Kidney epithelial cell (primary cell): ENCODE measurements at places on chromosomes 2 and 18. TPM values are rescaled to one million over a fixed set of nuclear protein-coding genes. Genes with fewer than 3 reads are reported as not detected.

DNA sequence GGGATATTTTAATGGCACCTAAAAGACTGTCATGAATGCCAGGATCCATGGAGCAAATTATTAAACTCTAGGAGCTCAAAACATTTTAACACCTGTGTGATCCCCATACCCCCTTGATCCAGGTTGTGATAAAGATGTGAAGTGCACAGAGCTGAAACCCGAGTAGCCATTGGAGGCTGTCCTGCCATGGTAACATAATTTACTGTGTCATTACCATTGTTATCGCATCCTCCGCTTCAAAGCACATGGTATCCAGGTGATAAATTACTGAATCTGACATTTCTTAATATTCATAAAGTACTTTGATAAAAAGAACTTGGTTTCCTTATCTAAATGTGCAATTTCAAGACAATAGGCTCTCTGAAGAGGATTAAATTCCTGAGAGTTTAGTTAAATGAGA lies 109.3 kb downstream of the CHST9 start:
- DNase-seq = no peak

DNA sequence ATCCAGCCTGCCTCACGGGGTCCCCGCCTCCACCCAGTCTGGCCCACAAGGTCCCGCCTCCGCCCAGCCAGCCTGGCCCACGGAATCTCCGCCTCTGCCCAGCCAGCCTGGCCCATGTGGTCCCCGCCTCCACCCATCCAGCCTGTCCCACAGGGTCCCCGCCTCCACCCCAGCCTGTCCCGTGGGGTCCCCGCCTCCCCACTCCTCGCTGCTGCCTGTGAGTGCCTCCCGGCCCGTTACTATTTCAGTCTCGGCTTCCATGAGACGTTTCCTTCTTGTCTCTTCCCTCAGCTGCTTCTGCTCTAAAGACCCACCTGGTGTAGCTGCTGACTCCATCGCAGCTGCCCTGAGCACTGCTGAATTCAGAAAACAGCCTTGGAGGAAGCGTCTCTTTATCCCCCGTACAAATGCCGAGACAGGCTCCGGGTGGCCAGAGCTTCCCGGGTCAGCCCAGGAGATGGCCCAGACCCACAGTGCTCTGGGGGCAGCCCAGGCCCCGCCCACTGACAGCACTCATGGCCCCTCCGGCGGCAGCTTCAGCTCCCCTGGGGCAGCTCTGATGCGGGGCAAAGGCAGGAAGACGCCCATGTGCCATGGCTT lies 69.8 kb downstream of the NFATC1 start:
- DNase-seq = no peak

- DNase-seq = no peak
Measured at GRCh38 chr2:71947809-71948208, 199.9 kb downstream of the CYP26B1 start.

AQP12A gene
- not detected in 2 replicates for total RNA-seq
